Adrenal gland (tissue), 19 donors: ENCODE measurements at places on chromosomes 2 and 18. TPM values are rescaled to one million over a fixed set of nuclear protein-coding genes. Genes with fewer than 3 reads are reported as not detected.

EFEMP1 gene
- 52.3 TPM for total RNA-seq

PCARE gene
- total RNA-seq = not detected

HOXD8 gene
- 37.2 TPM for total RNA-seq

UGT1A10 gene
- total RNA-seq = not detected

PKDCC gene
- total RNA-seq = 74.7 TPM

ZC3H15 gene
- 95.7 TPM for total RNA-seq

IL36RN gene
- not detected for total RNA-seq

CLK1 gene
- total RNA-seq = 114 TPM

TTN gene
- total RNA-seq = 2.2 TPM

TUBA4B gene
- not detected for total RNA-seq

SLC8A1 gene
- 9.3 TPM for total RNA-seq

DAPL1 gene
- total RNA-seq = 28.5 TPM

HDLBP gene
- 531 TPM for total RNA-seq

VSNL1 gene
- total RNA-seq = 12.1 TPM

CCBE1 gene
- 21.3 TPM for total RNA-seq

ANTXR1 gene
- total RNA-seq = 82.4 TPM

KIF5C gene
- total RNA-seq = 30.1 TPM

GPR17 gene
- not detected for total RNA-seq

STARD6 gene
- not detected for total RNA-seq

KLHL30 gene
- total RNA-seq = not detected

SCN7A gene
- 2.8 TPM for total RNA-seq

NGEF gene
- total RNA-seq = 41.2 TPM

PPP1R1C gene
- 1.4 TPM for total RNA-seq

SLC16A14 gene
- 23.5 TPM for total RNA-seq

RUFY4 gene
- total RNA-seq = 0.47 TPM

MYO7B gene
- 0.42 TPM for total RNA-seq

MBP gene
- total RNA-seq = 14.4 TPM

ABCA12 gene
- not detected for total RNA-seq

SCN2A gene
- total RNA-seq = 0.42 TPM

TUBA3E gene
- not detected for total RNA-seq

UPP2 gene
- not detected for total RNA-seq

RAB1A gene
- 213 TPM for total RNA-seq

SERPINB10 gene
- not detected for total RNA-seq

ZEB2 gene
- 91.0 TPM for total RNA-seq

OTX1 gene
- not detected for total RNA-seq

CYS1 gene
- 0.39 TPM for total RNA-seq

RETSAT gene
- total RNA-seq = 70.3 TPM

SGPP2 gene
- total RNA-seq = 26.4 TPM

RFX8 gene
- total RNA-seq = not detected

HOXD12 gene
- not detected for total RNA-seq

IL36G gene
- not detected for total RNA-seq

KRTCAP3 gene
- 7.4 TPM for total RNA-seq

RGPD3 gene
- total RNA-seq = 0.11 TPM

SLC5A7 gene
- 0.06 TPM for total RNA-seq

PTPRN gene
- 1.7 TPM for total RNA-seq

HOXD11 gene
- not detected for total RNA-seq

RGPD5 gene
- 6.3 TPM for total RNA-seq

RNU2-63P gene
- total RNA-seq = not detected

IL37 gene
- total RNA-seq = not detected

VIL1 gene
- not detected for total RNA-seq

CXCR1 gene
- not detected for total RNA-seq

CNRIP1 gene
- 6.1 TPM for total RNA-seq

PAIP2B gene
- total RNA-seq = 5.9 TPM

SLC9A4 gene
- not detected for total RNA-seq

RAB6C gene
- 0.14 TPM for total RNA-seq
